ENCODE measurements at places on chromosomes 7 and 10.
A peak's percentile ranks its signal among the peaks of the same experiment; 100 is the strongest.

- no peak for DNase-seq
- H3K4me3 ChIP-seq = no peak overlapping the region
- peaks cover 5% of the 10 kb centered on the region for H3K4me1 ChIP-seq
- H3K27me3 ChIP-seq = no peaks in the 10 kb centered on the region
- no peaks in the 10 kb centered on the region for H3K36me3 ChIP-seq
Measured at GRCh38 chr7:77690289-77690688, 6.0 kb upstream of the RSBN1L start.

DNA sequence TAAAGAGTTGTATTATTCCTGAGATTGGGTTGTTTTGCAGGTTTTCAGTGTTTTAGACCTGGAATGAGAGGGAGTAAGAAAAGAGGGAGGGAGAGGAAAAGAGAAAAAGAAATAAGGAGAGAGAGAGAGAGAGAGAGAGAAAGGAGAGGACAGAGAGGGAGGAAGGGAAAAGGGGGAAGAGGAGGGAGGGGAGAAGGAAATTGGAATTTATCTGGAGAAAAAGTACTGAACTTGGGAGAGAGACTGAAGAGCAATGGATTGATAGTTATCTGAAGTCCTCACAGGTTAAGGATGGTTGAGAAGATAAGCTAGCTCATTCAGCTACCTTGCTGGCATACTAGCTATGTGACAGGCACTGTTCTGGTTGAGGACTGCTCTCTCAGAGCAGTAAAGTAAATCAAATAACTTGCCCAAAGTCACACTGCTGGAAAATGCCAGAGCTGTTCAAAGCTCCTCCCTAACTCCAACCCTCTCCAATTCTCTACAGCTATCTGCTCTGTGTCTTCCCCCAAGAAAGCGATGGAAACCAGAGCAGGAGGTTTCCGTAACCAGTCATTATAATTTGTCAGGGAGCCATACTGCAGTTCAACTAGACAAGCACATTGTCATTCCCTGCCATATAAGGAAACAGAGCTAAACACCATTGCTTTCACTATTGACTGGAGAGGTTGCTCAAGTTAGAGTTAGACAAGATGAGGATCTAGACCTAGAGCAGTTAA, 10.7 kb downstream of the CALD1 start:
- H3K27ac ChIP-seq = no peak overlapping the region
- DNase-seq = no peak
- peaks cover 7% of the 10 kb centered on the region for H3K36me3 ChIP-seq
- H3K27me3 ChIP-seq = no peaks in the 10 kb centered on the region
- peaks cover 23% of the 10 kb centered on the region for H3K4me1 ChIP-seq

DNA sequence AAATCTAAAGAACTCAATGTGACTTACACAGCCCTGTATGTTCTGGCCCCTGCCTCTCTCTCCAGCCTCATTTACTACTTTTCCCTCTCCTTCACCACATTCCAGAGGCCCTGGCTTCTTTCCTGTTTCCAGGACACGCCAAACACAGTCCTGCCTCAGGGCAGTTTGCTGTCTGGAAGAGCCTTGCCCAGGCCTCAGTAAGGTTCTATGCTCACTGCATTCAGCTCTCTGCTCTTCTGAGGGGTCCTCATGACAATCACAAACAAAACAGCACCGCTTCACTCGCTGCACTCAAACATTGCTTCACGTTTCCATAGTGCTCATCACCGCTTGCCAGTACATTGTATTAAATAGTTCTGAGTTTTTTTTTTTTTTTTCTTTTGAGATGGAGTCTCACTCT, 35.1 kb upstream of the GARS1 start:
- no peaks in the 10 kb centered on the region for H3K27me3 ChIP-seq
- DNase-seq = peak; percentile 54
- no peak overlapping the region for H3K4me3 ChIP-seq
- H3K4me1 ChIP-seq = peaks cover 41% of the 10 kb centered on the region
- peak overlapping the region; percentile 9 for H3K27ac ChIP-seq
- H3K36me3 ChIP-seq = no peaks in the 10 kb centered on the region

DNA sequence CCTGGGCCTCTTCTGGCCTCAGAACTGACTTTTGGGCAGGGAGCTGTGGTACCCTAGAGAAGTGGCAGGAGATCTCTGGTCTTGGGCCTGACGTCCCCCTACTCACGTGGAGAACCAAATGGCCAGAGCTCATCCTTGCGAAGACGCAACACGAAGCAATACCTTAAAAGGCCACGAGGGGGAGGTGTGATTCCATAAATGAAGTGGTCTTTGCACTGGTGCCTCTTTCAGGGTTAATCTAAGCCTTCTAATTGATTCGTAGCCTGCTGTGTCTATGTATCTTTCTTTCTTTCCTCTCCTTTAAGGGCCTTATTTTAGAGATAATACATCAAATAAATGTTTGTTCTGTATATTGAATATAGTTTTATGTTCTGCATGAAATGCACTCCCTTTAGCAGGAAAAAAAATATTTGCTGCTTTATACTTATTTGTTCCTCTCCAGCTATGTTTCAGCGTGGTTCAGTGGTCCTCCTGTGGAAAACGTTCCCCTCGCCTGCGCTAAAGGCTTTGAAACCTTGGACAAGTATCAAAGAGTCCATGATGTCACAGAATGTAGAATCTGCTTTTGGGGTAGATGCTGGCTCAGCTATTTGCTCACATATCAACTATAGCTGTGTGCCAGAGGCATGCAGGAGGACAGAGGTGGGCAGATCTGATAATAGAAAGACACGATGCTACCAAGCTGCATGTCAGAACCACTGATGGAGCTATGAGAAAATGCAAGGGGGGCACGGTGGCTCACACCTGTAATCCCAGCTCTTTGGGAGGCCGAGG, 41.0 kb downstream of the STRA8 start:
- no peaks in the 10 kb centered on the region for H3K36me3 ChIP-seq
- no peak overlapping the region for H3K4me3 ChIP-seq
- peaks cover 2% of the 10 kb centered on the region for H3K27me3 ChIP-seq
- no peak overlapping the region for H3K27ac ChIP-seq

GRCh38 chr10:129491123-129491734, 24.2 kb downstream of the MGMT start:
- H3K4me3 ChIP-seq = no peak overlapping the region
- H3K36me3 ChIP-seq = no peaks in the 10 kb centered on the region
- no peak overlapping the region for H3K27ac ChIP-seq
- no peaks in the 10 kb centered on the region for H3K4me1 ChIP-seq

- no peaks in the 10 kb centered on the region for H3K27me3 ChIP-seq
- no peak for DNase-seq
- no peak overlapping the region for H3K27ac ChIP-seq
- no peak overlapping the region for H3K4me3 ChIP-seq
- no peaks in the 10 kb centered on the region for H3K36me3 ChIP-seq
- no peaks in the 10 kb centered on the region for H3K4me1 ChIP-seq
Measured at GRCh38 chr7:75626954-75627353, 111.8 kb downstream of the HIP1 start.

- peak overlapping the region; percentile 58 for H3K4me3 ChIP-seq
- no peaks in the 10 kb centered on the region for H3K36me3 ChIP-seq
- DNase-seq = no peak
Measured at GRCh38 chr10:69123306-69123746, 652 bp upstream of the VPS26A start.

- no peak overlapping the region for H3K4me3 ChIP-seq
- no peak for DNase-seq
- no peaks in the 10 kb centered on the region for H3K36me3 ChIP-seq
- H3K27me3 ChIP-seq = no peaks in the 10 kb centered on the region
Measured at GRCh38 chr7:104967088-104967487, 46.9 kb upstream of the KMT2E start.

- no peaks in the 10 kb centered on the region for H3K27me3 ChIP-seq
- no peak overlapping the region for H3K27ac ChIP-seq
- H3K4me3 ChIP-seq = no peak overlapping the region
- DNase-seq = no peak
- H3K36me3 ChIP-seq = no peaks in the 10 kb centered on the region
- no peaks in the 10 kb centered on the region for H3K4me1 ChIP-seq
Measured at GRCh38 chr10:132443605-132443982, 46.6 kb downstream of the PWWP2B start.

DNA sequence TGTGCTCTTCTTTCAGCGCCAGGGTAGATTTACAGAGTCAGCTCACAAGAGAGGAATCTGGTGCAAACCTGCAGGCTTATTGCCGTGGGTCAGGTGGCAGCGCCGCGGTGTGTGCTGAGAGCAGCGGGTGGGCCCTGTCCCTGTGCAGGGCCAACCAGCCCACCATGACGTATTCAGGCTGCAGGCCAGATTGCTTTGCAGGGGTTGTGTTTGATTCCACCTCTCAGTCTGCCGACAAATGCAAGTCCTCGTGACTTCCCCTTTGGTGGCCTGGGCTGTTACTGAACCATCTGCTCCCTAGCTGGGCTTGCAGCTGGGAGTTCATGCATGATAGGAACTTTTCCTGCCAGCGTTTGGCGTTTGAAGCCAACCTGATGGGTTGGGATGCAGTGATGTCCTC, 66.7 kb upstream of the LEP start:
- DNase-seq = no peak
- H3K27me3 ChIP-seq = peaks cover 29% of the 10 kb centered on the region
- no peak overlapping the region for H3K27ac ChIP-seq

DNA sequence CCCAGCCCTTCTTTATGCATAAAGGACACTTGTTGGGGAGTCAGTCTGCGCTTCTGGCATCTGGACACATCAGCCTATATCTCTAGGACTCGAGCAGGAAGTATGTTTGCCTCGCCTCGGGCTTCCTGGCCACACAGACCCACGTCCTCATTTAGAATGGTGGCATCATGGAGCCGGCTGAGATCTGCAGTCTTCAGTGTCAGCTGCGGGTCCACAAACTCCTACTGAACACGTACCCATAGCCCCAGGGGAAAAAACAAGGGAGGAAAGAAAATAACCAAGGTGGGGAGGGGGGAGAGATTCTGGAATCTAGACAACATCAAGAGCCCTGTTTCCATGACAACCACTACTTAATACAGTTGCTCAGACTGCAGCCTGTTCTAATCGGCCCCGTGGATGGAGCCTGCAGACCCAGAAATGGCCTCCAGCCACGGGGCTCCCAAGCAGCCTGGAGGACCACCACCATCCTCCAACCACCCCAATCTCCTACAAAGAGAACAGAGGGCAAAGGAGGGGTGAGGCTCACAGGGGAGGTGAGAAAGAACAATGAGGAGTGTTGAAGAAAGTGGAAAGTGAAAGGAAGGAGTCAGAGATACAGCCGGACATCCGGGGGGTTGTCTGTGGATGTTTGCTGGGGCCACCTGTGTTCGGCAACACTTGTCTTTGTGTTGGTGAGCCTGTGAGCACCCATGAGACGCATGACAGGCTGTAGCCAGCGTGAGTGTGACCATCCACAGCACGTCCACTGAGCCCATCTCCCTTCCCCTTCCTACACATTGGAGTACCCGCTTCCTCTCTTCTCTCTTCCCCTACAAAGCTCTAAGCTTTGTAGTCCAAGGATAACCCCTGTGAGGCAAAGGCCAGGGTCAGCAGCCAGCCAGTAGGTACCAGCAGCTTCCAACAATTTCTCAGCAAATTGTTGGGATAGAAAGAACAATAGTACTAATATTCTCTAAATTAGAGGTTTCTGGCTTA, 141.0 kb downstream of the PLXNA4 start:
- H3K4me1 ChIP-seq = peaks cover 41% of the 10 kb centered on the region
- no peaks in the 10 kb centered on the region for H3K36me3 ChIP-seq
- no peak for DNase-seq
- no peak overlapping the region for H3K4me3 ChIP-seq
- no peak overlapping the region for H3K27ac ChIP-seq

GRCh38 chr10:71127104-71127503, 85.3 kb upstream of the UNC5B start:
- peaks cover 4% of the 10 kb centered on the region for H3K4me1 ChIP-seq
- peaks cover 11% of the 10 kb centered on the region for H3K27me3 ChIP-seq
- H3K36me3 ChIP-seq = no peaks in the 10 kb centered on the region
- H3K4me3 ChIP-seq = no peak overlapping the region

- H3K4me3 ChIP-seq = no peak overlapping the region
- H3K27me3 ChIP-seq = no peaks in the 10 kb centered on the region
- no peak overlapping the region for H3K27ac ChIP-seq
Measured at GRCh38 chr7:37411444-37412034, 37.1 kb downstream of the ELMO1 start.

DNA sequence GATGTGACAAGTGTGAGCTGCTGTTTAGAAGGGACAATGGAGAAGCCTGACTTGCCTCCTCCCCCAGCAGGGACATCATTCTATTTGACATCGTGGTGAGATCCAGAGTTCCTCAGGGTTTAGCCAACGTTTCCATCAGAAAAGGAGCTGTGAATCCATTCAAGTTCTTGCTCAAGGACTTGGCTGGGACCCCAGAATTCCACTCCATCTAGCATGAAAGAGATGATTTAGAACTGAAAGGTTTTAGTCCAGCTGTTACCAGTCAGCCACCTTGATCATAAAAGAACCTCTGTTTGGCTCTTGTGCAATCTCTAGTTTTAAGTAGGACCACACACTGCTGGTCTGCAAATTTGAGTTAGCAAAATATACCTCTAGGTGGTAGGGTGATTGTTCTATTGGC, 337.6 kb downstream of the FRMD4A start:
- DNase-seq = no peak
- no peaks in the 10 kb centered on the region for H3K36me3 ChIP-seq
- peak overlapping the region; percentile 15 for H3K27ac ChIP-seq
- peaks cover 71% of the 10 kb centered on the region for H3K4me1 ChIP-seq

- no peak overlapping the region for H3K27ac ChIP-seq
- DNase-seq = no peak
- H3K4me1 ChIP-seq = no peaks in the 10 kb centered on the region
- no peak overlapping the region for H3K4me3 ChIP-seq
Measured at GRCh38 chr7:85261336-85261735, 74.5 kb upstream of the SEMA3D start.

DNA sequence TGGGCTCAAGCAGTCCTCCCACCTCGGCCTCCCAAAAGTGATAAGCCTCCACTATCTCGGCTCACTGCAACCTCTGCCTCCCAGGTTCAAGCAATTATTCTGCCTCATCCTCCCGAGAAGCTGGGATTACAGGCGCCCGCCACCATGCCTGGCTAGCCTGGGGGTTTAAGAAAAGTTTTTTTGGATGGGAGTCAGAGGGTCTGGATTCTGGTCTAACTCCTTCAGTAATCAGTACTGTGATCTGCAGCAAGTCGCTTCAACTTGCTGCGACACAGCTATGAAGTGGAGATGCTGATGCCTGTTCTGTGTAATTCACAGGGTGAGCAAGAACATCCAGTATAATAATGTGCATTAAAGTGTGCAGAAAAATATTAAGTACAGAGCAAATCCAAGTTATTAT, 88.4 kb upstream of the AGBL3 start:
- H3K36me3 ChIP-seq = peaks cover 10% of the 10 kb centered on the region
- no peak overlapping the region for H3K4me3 ChIP-seq
- no peaks in the 10 kb centered on the region for H3K4me1 ChIP-seq
- H3K27ac ChIP-seq = no peak overlapping the region
- DNase-seq = no peak

DNA sequence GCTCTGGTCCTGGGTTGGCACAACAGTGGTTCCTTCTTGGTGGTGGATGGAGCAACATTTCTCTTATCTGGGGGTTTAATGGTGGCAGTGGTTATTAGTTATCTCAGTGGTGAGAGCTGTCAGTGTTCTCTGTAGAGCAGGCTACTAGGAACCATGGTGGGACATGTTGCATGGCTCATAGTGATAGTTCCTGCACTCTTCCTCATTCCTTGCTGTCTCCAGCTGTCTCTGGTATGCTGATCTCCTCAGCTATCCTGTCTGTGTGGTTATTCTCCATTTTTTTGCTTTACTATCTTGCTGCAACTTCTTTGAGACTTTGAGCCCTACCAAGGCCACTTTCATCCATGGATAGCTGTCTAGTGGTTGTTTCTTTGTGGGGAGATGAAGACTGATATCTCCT, 44.0 kb downstream of the CCDC7 start:
- H3K36me3 ChIP-seq = no peaks in the 10 kb centered on the region
- no peak for DNase-seq
- no peaks in the 10 kb centered on the region for H3K27me3 ChIP-seq
- no peak overlapping the region for H3K4me3 ChIP-seq
